Activated T-helper 1 cell treated with anti-CD3 and anti-CD28 coated beads, Interleukin-12 subunit alpha, Interleukin-12 subunit beta, Interleukin-2, Interleukin-4 antibody, amounts not matched to agents 30 ng/mL and 10 ng/mL and 1 ng/mL, durations not matched to agents 14 hours and 24 hours and 36 hours (primary cell): ENCODE measurements at places on chromosomes 5 and 9. TPM values are rescaled to one million over a fixed set of nuclear protein-coding genes. Genes with fewer than 3 reads are reported as not detected.

LECT2 gene
- total RNA-seq = not detected in 2 replicates

DNA sequence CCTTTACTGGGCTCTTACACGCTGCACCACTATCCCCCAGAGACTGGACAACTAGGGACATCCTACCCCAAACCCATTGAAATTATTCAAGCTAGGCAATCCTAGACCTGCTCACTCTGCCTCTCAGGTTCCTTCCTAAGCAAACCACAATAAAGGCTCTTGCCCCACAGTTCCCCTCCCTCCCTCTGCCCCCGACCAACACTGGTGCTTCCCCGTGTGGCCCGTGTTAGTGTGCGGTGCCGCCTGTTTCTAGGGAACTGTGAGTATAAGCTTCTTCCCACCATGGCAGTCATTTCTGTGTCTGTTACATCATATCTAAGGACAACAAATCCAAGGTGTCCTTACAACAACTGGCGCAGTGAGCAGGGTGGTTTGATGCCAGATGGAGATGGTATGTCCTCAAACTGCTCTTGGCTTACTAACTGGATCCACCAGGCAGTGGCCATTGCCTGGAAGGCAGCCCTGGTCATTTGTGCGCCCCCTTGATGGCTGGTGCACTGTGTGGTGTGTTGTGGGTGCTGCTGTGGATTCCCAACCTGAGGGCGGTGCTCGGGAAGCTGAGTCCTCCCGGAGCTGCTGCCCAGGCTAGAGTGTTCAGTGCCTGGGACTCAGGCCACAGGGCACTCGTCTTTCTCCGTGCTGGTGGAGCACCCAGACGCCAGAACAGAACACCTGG lies 8.4 kb upstream of the MXD3 start:
- no peaks in the 10 kb centered on the region for H3K27me3 ChIP-seq
- DNase-seq = no peak
- peaks cover 11% of the 10 kb centered on the region for H3K36me3 ChIP-seq
- no peak overlapping the region for H3K4me3 ChIP-seq

- no peaks in the 10 kb centered on the region for H3K27me3 ChIP-seq
- no peaks in the 10 kb centered on the region for H3K36me3 ChIP-seq
- H3K4me3 ChIP-seq = no peak overlapping the region
- H3K27ac ChIP-seq = no peak overlapping the region
These were observed 143.8 kb upstream of the FGF10 start for GRCh38 chr5:44532981-44533380.

DDX4 gene
- total RNA-seq = 0.12 TPM in 1 of 2 replicates, not detected in the other

DNA sequence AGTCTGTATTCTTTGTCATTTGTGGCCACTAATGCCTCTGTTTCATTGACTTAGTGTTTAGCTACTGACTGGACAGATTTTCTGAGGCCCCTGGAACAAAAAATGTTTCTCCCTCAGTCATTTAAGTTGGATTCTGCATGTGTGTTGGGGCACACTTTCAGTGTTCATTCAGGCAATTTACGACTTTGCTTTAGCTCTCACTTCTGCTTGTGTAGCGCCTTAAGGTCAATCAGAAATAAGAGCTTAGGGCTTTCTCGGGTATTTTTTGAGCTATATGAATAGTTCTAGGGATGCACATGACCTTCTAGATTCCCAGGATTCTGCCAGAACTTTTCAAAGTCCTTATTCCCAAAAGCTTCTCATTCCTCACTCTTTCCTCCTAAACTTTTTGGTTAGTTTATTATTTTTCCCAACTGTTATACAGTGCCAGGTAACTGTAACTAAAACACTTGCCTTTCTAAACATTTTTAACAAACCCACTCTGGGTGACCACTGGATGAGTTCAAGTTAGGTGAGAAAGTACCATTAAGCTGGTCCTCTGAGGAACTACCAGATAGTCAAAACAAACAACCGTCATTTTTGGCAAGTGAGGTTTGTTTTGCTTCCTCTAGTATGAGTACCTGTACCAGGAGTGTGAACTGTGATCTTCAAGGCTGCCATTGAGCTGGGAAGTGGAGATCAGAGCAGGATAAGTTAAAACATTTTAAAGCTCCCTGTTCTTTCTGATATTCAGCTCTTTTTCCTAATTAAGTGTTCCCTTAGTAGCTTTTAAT lies 571.3 kb upstream of the TLE4 start:
- no peak overlapping the region for H3K4me3 ChIP-seq
- H3K4me1 ChIP-seq = no peaks in the 10 kb centered on the region
- no peak overlapping the region for H3K27ac ChIP-seq
- H3K36me3 ChIP-seq = no peaks in the 10 kb centered on the region
- H3K27me3 ChIP-seq = no peaks in the 10 kb centered on the region

- no peak overlapping the region for H3K4me3 ChIP-seq
- peaks cover 2% of the 10 kb centered on the region for H3K36me3 ChIP-seq
- no peak overlapping the region for H3K27ac ChIP-seq
- H3K4me1 ChIP-seq = peaks cover 9% of the 10 kb centered on the region
- DNase-seq = no peak
These were observed 16.2 kb upstream of the CORO2A start for GRCh38 chr9:98208635-98209034.

TICAM2 gene
- 0.59 and 1.1 TPM in 2 replicates for total RNA-seq

COL23A1 gene
- total RNA-seq = not detected in 2 replicates

GRCh38 chr5:14175381-14175780 lies 32.2 kb downstream of the TRIO start:
- no peak overlapping the region for H3K4me3 ChIP-seq
- peaks cover 3% of the 10 kb centered on the region for H3K27me3 ChIP-seq
- H3K4me1 ChIP-seq = no peaks in the 10 kb centered on the region
- no peak for DNase-seq

SUSD3 gene
- 31.7 and 33.2 TPM in 2 replicates for total RNA-seq

- H3K27me3 ChIP-seq = peaks cover 6% of the 10 kb centered on the region
- peaks cover 9% of the 10 kb centered on the region for H3K4me1 ChIP-seq
- H3K36me3 ChIP-seq = peaks cover 2% of the 10 kb centered on the region
- H3K27ac ChIP-seq = no peak overlapping the region
- H3K4me3 ChIP-seq = no peak overlapping the region
- no peak for DNase-seq
These were observed 6.7 kb downstream of the CORO2A start for GRCh38 chr9:98185611-98186171.

- H3K27ac ChIP-seq = no peak overlapping the region
- no peaks in the 10 kb centered on the region for H3K4me1 ChIP-seq
- H3K4me3 ChIP-seq = no peak overlapping the region
These were observed 29.4 kb upstream of the ATP6V1G1 start for GRCh38 chr9:114558027-114558675.

PCDHGA8 gene
- 0.03 TPM in 1 of 2 replicates, not detected in the other for total RNA-seq

GRCh38 chr5:24141046-24141445 lies 503.7 kb downstream of the CDH10 start:
- H3K36me3 ChIP-seq = no peaks in the 10 kb centered on the region
- H3K27ac ChIP-seq = no peak overlapping the region
- no peak for DNase-seq
- no peaks in the 10 kb centered on the region for H3K4me1 ChIP-seq
- H3K27me3 ChIP-seq = no peaks in the 10 kb centered on the region
